ENCODE measurements at places on chromosomes 3 and 15. TPM values are rescaled to one million over a fixed set of nuclear protein-coding genes. Genes with fewer than 3 reads are reported as not detected.

- H3K36me3 ChIP-seq = no peaks in the 10 kb centered on the region
- peaks cover 98% of the 10 kb centered on the region for H3K27me3 ChIP-seq
- no peak overlapping the region for H3K27ac ChIP-seq
- no peaks in the 10 kb centered on the region for H3K4me1 ChIP-seq
- H3K4me3 ChIP-seq = no peak overlapping the region
- DNase-seq = no peak
Measured at GRCh38 chr3:186318135-186318534, 43.9 kb downstream of the DGKG start.

DNA sequence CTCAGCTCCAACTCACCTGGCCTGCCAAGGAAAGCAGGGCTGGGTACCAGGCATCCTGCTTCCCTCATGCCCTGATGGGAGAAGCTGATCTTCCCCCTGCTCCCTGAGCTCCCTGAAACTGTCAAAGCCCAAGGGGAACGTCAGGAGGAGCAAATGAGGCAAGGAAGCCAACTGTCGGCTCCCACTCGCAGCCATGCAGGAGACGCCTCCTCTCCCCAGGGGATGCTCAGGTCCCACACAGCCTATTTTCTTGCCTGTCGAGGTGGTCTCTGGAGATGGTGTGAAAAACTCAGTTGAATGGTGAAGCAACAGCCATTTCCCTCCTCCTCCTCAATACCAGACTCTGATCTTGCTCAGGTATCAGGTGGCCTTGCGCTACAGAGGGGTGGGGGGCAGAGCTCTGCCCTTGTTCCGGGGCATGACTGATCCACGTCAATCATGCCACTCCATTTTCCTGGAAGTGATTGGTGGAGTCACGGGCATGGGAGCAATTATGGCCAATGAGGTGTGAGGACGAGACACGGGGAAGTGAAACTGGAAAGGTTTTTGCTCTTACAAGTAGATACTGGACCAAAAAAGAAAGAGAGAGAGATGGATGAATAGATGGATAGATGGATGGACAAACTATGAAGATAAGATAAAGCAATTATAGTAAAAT is 58.2 kb downstream of the SLC6A1 start:
- no peak overlapping the region for H3K27ac ChIP-seq
- no peaks in the 10 kb centered on the region for H3K36me3 ChIP-seq
- no peak for DNase-seq
- no peaks in the 10 kb centered on the region for H3K4me1 ChIP-seq
- no peak overlapping the region for H3K4me3 ChIP-seq
- peaks cover 92% of the 10 kb centered on the region for H3K27me3 ChIP-seq

DNA sequence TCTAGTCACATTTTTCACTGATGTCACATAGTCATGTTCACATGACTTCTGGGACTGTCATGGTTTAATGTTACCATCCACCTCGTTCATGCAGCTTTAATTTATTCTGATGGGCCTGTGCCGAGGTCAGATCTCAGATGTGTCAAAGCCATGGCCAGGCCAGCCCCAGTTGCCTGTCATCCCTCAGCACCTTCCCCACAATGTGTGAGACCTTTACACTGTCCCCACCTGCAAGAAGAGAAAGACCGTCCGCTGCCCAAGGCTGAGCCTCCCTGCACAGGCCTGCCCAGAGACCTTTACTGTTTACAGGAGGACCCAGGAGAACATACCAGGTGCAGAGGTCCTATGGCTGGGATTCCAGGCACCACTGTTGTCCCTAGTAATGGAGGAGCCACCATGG is 12.8 kb upstream of the KLF15 start:
- DNase-seq = no peak
- H3K27ac ChIP-seq = no peak overlapping the region
- no peaks in the 10 kb centered on the region for H3K36me3 ChIP-seq

- H3K36me3 ChIP-seq = no peaks in the 10 kb centered on the region
- peaks cover 22% of the 10 kb centered on the region for H3K4me1 ChIP-seq
- no peak overlapping the region for H3K27ac ChIP-seq
- DNase-seq = peak; percentile 37
- peak overlapping the region; percentile 85 for H3K4me3 ChIP-seq
Measured at GRCh38 chr15:41331833-41332193, 578 bp downstream of the OIP5 start.

DNA sequence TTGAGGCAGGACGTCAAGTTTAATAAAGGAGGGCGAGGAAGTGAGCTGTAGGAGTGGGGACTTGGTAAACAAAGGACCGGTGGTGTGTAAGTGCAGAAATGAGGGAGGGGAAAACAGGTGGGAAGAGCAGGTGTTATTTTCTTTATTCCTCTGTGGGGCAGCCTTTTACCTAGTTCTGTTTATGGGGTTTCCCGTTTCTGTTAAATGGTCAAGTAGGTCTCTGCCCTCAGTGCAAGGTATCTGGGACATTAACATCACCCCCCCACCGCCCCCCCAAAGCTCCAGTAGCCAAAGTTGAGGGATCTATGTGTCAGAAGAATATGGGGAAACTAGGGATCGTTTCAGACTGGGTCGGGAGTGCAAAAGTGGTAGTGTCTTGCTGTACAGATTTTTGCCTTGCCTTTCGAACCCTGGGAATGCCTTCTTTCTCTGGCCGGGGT is 893 bp downstream of the MGA start:
- peak overlapping the region; percentile 63 for H3K4me3 ChIP-seq
- no peaks in the 10 kb centered on the region for H3K36me3 ChIP-seq
- H3K4me1 ChIP-seq = peaks cover 11% of the 10 kb centered on the region
- peak overlapping the region; percentile 85 for H3K27ac ChIP-seq

SPATA12 gene
- total RNA-seq = 0.57 TPM

CADM2 gene
- 0.59 TPM for total RNA-seq

ST8SIA2 gene
- total RNA-seq = not detected

- no peak for DNase-seq
- no peak overlapping the region for H3K4me3 ChIP-seq
- 0 out of 2 replicates have a peak, but pooled peaks cover 3% of the 10 kb centered on the region for H3K27me3 ChIP-seq
- H3K27ac ChIP-seq = no peak overlapping the region
- H3K36me3 ChIP-seq = no peaks in the 10 kb centered on the region
- H3K4me1 ChIP-seq = no peaks in the 10 kb centered on the region
Measured at GRCh38 chr3:63479661-63480035, 172.8 kb upstream of the SNTN start.

DNA sequence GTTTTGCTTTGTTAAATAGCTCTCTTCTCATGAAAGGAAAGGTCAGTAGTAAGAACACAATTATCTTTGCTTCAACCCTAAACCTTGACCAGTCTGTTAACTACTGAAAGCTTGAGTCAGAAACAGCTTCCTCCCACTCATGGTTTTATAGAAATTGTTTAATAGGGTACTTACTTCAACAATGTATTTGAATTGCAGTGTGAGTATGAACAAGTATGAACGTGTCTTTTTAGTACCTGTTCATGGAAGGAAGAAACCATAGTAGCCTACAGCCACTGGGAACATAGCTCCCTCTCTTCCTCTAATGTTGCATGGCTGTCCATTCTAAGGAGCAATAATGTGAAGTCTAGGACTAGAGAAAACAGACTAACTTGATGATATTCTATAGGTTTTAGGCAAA is 311.0 kb downstream of the MCTP2 start:
- no peaks in the 10 kb centered on the region for H3K36me3 ChIP-seq
- no peak overlapping the region for H3K27ac ChIP-seq
- no peaks in the 10 kb centered on the region for H3K27me3 ChIP-seq

MORF4L1 gene
- total RNA-seq = 240 TPM

- no peaks in the 10 kb centered on the region for H3K36me3 ChIP-seq
- no peak overlapping the region for H3K27ac ChIP-seq
- DNase-seq = no peak
- no peaks in the 10 kb centered on the region for H3K4me1 ChIP-seq
- no peaks in the 10 kb centered on the region for H3K27me3 ChIP-seq
- H3K4me3 ChIP-seq = no peak overlapping the region
Measured at GRCh38 chr3:2770451-2770850, 339.7 kb downstream of the IL5RA start.

DNA sequence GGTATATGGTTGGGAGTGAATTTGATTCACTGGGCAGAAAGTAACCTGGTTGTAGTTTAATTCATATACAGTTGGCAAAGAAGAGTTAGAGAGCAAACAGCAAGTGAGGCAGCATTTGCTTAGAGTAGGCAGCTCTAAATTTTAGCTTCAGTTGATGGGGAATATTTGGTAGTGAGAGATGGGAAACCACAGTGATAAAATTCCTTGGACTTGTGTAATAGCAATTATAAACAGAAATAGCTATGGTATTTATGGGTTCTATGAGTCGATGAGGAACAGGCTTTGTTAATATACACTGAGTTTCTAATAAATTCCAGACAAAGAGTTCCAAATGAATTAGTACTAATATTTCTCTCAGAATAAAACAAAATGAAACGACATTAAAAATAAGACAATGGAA is 894.0 kb downstream of the ROBO2 start:
- DNase-seq = no peak
- H3K4me1 ChIP-seq = no peaks in the 10 kb centered on the region
- no peaks in the 10 kb centered on the region for H3K36me3 ChIP-seq
- no peaks in the 10 kb centered on the region for H3K27me3 ChIP-seq
- no peak overlapping the region for H3K27ac ChIP-seq
- no peak overlapping the region for H3K4me3 ChIP-seq

GRCh38 chr3:34219556-34219955 is 421.1 kb downstream of the PDCD6IP start:
- H3K27me3 ChIP-seq = no peaks in the 10 kb centered on the region
- no peaks in the 10 kb centered on the region for H3K4me1 ChIP-seq
- no peak overlapping the region for H3K4me3 ChIP-seq
- no peak overlapping the region for H3K27ac ChIP-seq
- no peak for DNase-seq
- no peaks in the 10 kb centered on the region for H3K36me3 ChIP-seq

DNA sequence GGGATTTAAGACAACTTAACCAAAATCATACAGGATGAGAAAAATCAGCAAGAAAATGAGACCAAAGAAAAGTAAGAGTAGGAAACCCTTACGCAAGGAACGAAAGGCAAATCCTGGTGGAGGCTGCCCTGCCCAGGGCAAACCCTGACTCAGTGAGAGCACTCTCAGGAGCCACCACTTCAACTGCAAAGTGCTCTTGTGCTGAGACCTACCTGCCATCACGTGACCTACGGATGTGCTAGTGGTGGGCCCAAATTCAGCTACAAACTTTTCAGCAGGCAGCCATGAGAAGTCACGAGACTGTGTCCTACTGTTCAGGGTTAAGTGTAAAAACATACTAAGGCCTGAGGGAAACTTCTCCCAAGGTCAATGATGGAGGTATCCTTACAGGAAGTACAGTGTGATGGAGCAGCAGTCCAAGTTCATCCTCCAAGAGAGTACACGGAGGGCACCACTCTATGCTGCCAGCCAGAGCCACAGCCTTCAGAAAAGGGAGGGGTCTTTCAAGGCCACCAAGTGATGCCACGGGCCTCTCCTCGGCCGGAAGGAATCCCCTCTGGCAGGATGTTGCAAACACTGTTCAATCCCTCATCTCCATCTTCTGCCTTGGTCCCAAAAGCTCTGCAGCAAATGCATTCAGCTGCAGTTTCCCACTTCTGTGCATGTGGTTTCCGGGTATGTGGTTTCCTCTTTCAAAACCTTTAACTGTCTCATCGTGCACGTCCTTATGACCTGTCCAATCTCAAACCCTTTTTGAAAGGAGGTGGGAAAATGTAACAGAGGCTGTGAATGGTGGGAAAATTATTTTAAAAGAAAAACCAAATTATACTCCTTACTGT is 9.5 kb downstream of the CHSY1 start:
- H3K4me1 ChIP-seq = no peaks in the 10 kb centered on the region
- H3K27me3 ChIP-seq = no peaks in the 10 kb centered on the region
- no peak overlapping the region for H3K4me3 ChIP-seq
- no peak for DNase-seq
- H3K27ac ChIP-seq = no peak overlapping the region

DNA sequence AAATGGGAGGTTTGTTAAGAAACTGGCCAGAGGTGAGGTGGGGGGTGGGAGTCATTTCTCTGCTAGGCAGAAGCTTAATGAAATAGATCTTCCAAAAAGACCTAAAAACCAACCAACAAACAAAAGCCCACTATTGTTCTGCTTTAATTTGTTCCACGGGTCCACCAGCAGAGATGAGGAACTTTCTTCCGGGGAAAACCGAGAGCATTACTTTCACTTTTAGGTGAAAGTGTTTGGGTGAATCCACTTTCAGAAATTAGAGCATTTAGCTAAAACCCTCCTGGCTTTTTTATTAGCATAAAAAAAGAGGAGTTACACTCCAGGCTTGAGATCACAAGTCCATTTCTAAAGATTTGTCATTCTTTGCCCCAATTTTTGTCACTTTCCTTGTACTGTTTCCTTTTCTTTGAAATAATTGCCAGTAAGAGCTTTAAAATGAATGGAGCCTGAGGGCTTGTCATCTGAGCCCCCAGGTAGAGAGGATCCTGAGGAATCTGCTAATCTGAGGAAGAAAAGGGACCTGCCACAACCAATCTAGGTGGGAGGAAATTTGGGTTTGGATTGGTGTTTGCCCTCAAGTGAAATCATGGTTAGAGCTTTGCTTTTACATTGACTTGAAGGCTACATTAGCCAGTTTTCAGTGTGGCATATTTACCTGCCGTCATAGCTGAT is 667.6 kb downstream of the NAALADL2 start:
- H3K27ac ChIP-seq = no peak overlapping the region
- H3K4me1 ChIP-seq = no peaks in the 10 kb centered on the region
- H3K27me3 ChIP-seq = no peaks in the 10 kb centered on the region
- H3K36me3 ChIP-seq = no peaks in the 10 kb centered on the region
- no peak for DNase-seq
- H3K4me3 ChIP-seq = peak overlapping the region; percentile 54

DNA sequence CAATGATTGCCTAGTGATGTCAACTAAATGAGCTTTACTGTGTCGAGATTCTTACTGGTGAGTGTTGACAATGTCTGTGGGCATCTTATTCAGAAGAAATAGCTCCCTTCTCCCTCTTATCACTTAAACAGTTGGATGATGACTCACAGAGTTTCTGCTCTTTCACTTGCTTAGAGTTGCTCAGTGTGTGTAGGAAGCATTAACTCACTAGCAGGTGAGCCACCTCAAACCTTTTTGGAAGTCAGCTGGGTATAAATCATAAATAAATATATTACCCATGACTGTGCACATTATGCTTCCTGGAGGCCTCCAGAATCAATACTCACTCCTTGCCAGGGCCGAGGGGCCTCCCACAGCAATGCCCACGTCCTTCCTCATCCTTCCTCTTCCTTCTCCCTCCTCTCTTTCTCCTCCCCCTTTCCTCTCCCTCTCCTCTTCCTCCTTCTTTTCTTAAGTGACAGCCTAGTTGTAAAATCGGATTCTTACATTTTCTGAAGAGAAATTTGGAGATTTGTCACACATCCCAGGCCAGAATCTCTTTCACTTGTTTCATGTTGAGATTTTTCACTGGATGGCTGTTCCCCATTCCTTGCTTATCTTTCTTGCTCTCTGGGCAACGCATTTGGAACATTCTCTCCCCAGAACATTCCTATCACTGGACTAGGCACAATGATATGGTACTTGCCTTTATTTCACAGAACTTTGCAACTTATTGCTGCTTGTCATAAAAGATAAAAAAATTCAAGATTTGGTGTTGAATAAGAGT is 17.5 kb downstream of the SHC4 start:
- H3K27me3 ChIP-seq = no peaks in the 10 kb centered on the region
- H3K36me3 ChIP-seq = no peaks in the 10 kb centered on the region
- H3K27ac ChIP-seq = peak overlapping the region; percentile 60
- no peak overlapping the region for H3K4me3 ChIP-seq

CLDN18 gene
- not detected for total RNA-seq

- no peaks in the 10 kb centered on the region for H3K36me3 ChIP-seq
- DNase-seq = peak; percentile 50
- H3K27ac ChIP-seq = 0 out of 2 replicates have a peak overlapping the region, but pooled peaks have one; percentile 16
- H3K4me1 ChIP-seq = no peaks in the 10 kb centered on the region
- H3K27me3 ChIP-seq = no peaks in the 10 kb centered on the region
Measured at GRCh38 chr15:68578175-68578979, 416 bp upstream of the CORO2B start.

PRSS50 gene
- total RNA-seq = 0.50 TPM

GOLGA6L10 gene
- 2.3 TPM for total RNA-seq
